Right forelimb (tissue), 1 donor: ENCODE measurements at places on chromosomes 5 and 9.

DNA sequence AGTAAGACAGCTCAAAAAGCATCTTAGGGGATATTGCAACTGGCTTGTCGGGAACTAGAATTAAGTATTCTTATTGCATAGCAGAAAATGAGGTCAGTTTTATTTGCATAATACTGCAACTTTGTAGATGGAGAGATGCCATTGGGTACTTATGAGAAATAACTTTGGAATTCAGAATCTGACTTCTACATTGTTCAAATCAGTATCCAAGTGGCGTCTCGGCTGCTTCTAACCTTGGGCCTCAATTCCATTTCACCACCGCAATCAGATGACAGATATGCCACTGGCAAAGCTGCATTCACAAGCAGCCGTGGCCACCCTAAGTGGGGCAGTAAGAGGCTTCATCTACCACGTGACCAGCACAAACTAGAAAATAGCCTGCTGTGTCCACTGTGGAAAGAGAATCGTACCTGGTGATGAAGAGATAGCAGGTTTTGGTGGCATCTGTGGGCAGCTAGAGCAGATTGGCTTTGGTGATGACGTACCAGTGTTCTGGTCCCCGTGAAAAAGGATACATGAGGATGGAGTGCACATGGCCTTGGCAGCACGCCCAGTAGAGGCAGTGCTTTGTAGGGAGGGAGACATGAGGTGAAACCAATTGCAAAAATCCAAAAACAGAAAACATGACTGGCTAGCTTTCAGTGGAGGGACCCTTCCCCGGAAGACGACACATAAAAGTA, 116.6 kb downstream of the KLHL3 start:
- DNase-seq = no peak

DNA sequence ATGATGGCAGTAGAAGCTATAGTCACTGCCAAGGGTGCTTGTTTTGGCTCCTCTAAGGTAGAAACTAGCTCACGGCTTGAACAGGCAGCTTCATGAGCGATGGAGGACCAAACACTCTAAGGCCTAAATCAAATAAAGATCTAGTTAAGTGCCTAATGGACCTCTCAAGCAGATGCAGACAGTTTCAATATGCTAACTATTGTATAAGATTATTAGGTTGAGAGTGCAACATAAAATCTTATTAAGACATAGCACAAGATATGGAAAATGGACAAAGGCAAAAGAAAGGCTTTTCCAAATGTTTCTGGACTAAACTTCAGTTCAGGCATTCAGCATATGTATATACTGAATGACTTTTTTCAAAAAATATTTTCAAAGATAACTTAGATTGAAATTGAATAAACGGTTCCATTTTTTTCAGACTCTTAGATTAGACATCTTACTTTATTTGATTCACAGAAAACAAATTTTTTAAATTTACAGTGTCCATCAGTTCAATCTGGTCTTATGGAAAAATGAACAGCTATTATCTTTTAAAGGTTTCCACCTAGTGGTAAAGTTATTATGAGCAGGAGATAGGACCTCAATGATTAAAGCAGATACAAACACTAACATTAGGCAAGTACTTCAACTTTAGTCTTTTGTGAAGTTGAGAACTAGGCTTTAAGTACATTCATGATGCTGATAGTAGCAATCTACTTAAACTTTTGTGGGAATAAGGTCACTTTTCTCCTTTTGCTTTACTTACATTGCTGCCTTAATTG, 1167.7 kb downstream of the MAT2B start:
- no peak for DNase-seq

DNA sequence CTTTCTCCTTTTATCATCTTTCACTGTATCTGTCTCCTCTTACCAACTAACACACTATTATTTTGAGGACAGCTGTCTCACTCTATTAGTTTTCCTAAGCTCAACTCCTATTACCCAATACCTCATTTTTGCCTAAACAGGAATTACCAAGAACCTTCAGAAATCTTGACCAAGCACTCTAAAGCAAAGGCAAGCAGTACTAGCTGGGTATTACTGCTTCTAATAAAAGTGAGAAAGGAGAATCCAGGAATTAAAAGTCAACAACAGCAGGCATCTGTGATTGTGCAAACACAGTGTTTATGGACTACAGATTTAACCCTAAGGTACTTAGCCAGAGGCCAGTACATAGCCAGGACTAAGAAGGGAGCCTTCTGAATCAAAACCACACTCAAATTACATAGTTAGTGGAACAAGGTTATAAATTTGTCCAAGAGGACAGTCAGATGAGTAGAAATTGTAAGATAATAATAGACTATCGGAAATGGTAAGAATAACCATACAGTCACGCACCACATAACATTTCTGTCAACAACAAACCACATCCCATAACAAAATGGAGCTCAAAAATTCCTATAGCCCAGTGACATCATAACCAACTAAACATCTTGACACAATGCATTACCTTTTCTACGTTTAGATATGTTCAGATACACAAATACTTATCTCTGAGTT, 8.3 kb downstream of the RFX3 start:
- no peak for DNase-seq

DNA sequence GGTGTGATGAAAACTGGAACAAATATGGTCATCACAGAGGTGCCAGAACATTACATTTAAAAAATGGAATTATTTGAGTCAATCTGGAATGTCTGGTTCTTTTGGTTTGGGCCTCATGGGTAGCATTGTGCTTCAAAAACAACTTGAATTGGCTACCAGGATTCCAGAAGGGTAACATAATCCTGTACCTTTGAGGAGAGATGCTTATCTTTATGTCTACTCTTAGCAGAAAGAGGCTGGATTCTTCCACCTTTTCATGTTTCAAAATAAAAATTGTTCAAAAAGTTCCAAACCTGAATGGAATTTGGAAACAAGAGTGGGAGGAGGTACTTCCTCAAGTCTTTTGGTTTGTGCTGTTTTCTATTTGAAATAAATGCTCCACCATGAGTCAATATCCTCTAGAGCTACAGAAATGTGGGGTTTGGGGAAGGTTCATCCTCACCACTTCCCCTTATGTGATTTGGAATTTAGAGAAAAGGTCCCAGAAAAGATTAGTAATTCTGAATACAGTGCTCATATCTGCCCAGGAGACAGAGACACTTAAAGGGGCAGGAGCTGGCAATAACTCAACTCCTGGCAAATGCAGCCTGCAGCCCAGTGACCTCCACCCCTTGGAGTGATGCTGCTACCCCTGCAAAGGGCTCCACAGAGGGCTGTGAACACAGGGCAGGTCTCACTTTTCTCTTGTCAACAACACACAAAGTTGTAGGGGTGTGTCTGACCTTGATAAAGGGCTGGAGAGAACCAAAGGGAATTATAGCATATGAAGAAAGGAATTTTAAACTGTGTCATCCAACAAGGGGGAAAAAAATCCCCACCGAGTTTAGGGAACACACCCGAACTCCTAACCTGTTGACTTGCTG, 272.8 kb downstream of the CWC27 start:
- DNase-seq = no peak

DNA sequence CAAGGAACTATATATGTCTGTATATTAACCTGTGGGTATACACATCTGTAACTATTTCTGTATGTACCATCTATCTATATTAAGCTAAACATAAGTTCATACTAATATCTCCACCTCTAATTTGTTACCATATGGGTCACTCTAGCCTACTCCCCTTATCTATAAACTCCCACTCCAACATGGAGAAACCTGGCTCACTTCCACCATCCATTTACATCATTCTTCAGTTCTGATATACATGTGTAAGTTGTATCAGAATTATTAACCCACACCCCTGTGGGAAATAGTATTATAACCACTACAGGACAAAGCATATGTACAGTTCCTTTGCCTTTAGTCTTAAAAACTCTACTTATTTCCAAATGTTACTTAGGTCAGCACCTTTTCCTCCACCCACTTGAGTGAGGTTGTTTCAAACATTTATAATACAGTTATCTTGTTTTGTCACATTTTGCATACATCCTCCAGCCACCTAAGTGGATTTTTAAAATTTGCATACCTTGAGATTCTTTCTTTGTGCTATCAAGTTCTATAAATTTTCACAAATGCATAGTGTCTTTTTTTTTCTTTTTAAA, 10.6 kb downstream of the NDFIP1 start:
- no peak for DNase-seq

- no peak for DNase-seq
Observed at GRCh38 chr9:6356441-6356840, 28.3 kb downstream of the TPD52L3 start.

- peak; percentile 82 for DNase-seq
Observed at GRCh38 chr5:73451224-73452130, 2.9 kb upstream of the FOXD1 start.

- DNase-seq = no peak
Observed at GRCh38 chr9:38482918-38483592, 58.8 kb upstream of the IGFBPL1 start.

DNA sequence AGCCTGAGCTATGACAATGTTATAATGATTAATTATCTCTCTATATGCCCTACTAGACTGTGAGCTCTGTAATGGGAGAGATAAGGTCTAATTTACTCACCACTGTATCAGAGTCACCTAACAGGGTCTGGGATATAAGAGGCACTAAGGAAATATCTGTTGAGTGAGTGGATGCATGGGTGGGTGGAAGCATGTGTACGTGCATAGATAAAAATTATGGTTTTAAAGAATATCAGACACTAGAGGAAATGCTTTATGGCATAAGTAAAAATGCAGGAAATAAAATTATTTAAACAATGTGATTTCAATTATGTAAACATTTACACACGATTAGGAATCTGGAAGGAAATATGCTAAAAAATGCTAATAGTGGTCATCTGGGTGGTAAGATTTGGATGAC, 137.8 kb downstream of the SPOCK1 start:
- DNase-seq = no peak

DNA sequence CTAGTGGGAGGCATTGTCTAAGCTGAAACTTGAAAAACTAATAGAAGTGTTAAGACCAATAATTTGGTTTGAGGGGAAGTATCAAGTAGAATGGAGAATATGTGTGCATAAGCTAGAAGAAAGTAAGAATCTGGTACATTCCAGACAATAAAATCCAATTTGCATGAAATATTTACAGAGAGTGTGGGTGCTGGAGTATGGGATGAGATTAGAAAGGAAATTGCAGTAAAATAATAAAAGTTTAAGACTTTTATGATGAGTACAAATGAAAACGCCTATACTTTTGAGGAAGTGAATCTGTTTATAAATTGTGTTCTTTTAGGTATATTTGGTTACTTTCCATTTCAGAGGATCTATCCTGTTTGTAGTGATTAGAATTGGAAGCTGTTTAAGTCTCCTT, 165.4 kb upstream of the TNC start:
- DNase-seq = no peak

DNA sequence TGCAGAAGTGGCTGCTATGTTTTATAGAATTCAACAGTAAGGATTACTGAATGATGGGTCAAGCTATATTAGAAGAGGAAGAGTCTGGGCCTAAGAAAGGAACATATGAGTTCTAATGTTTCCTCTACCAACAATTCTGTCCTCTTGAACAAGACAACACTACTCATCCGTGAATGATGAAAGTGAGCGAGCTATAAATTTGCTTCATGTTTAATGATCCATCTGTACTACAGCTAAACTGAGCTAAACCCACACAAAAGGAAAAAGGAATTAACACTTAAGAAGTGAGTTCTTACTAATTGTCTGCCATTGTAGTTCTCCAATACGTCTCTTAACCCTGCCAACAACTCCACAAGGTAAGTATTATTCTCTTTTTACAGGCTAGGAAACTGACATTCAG, 204.4 kb downstream of the GLIS3 start:
- no peak for DNase-seq

GRCh38 chr9:119662329-119662728, 293.1 kb upstream of the BRINP1 start:
- no peak for DNase-seq

GRCh38 chr5:16909464-16909863, 26.6 kb downstream of the MYO10 start:
- DNase-seq = no peak

DNA sequence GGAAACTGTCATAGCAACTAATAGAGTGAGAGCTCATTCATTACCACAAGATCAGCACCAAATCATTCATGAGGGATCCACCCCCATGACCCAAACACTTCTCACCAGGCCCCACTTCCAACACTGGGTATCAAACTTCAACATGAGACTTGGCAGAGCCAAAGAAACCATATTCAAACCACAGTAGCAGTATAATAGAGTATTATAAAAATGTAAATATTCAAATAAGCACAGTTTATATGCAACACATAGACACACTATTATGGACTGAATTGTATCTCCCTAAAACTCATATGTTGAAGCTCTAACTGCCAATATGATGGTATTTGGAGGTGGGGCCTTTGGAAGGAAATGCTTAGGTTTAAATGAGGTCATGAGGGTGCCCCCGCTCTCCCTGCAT, 240.5 kb downstream of the CWC27 start:
- no peak for DNase-seq

GRCh38 chr9:94139672-94140417, 55.6 kb downstream of the PTPDC1 start:
- peak; percentile 86 for DNase-seq

DNA sequence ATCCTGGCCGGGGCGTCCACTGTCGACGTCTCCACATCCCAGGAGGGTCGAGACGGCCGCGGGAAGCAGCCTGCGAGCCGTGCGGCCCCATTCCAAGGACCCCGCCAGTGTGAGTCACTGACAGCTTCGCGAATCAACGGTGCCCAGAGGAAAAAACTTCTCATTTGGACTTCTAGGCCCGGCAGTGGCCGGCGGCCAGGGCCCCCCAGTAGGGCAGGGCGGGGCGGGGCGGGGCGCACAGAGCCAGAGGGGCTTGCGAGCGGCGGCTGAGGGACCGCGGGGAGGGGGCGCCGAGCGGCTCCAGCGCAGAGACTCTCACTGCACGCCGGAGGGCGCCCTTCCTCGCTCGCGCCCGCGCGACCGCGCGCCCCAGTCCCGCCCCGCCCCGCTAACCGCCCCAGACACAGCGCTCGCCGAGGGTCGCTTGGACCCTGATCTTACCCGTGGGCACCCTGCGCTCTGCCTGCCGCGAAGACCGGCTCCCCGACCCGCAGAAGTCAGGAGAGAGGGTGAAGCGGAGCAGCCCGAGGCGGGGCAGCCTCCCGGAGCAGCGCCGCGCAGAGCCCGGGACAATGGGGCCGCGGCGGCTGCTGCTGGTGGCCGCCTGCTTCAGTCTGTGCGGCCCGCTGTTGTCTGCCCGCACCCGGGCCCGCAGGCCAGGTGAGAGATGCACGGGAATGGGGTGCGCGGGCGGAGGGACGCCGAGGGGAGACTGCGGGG, at the start of gene F2R:
TSS of gene F2R (plus strand) at position 391 of the 720 bp plus-strand sequence. CDS start at position 573, 182 bp downstream.
- DNase-seq = peak; percentile 82

DNA sequence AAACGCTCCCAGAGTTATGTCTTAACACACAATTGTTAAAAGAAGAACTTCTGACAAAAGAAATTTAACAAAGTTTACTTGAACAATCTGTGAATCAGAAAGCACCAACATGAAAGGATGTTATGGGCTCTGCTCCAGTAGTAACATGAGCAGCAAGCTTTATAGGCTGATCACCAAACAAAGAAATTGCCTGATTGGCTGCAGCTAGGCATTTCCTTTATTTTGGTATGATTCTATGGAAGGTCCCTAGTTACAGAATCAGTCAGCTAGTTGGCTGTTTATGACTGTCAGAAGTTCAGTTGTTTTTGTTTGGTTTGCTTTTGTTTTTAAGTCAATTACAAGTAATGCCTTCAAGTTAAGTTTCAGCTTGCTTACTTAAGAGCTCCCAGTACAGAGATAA, 102.4 kb upstream of the SMC2 start:
- no peak for DNase-seq

- DNase-seq = no peak
Observed at GRCh38 chr5:6687505-6687904, 25.7 kb upstream of the TENT4A start.

- DNase-seq = no peak
Observed at GRCh38 chr9:87712801-87713277, 13.1 kb upstream of the CTSL start.

GRCh38 chr5:126016256-126016655, 407.0 kb upstream of the GRAMD2B start:
- peak; percentile 57 for DNase-seq
